ENCODE measurements at places on chromosomes 4 and X.

DNA sequence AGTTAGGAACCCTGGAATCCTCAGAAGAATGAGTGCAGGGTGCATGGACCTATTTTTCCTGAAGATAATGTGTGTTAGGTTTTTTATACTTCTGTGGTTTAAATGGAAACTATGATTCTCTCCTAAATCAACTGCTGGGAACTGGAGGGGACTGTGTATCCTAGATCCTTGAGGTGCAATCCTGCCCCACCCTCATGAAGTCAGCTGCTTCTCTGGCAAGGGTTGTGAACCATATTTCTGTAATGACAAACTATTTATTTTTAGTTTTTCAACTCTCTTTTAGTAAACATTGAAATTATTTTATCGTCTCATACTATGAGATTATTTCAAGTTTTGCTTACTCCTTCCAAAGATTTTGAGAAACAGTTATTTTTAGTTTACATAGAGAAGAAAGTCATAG is 25.8 kb upstream of the VEGFC start:
- no peak for DNase-seq

- no peak for DNase-seq
Observed at GRCh38 chrX:100341142-100341510, 68.9 kb downstream of the PCDH19 start.

DNA sequence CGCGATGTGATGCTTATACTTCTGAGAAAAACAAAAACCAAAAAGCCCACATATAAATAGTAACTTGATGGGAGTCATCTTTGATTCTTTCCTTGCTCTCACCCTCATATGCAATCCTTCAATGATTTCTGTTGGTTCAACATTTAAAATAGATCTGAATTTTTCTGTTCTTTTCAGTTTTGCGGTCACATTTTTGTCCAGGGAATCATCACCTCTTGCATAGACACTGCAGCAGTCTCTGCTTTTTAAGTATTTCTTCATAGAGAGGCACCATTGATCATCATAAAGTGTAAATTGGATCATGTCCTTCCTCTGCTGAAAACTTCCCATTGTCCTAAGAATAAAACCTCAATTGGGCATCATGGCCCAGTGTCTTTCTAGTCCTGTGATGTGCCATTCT is 81.1 kb upstream of the SLC4A4 start:
- no peak for DNase-seq

DNA sequence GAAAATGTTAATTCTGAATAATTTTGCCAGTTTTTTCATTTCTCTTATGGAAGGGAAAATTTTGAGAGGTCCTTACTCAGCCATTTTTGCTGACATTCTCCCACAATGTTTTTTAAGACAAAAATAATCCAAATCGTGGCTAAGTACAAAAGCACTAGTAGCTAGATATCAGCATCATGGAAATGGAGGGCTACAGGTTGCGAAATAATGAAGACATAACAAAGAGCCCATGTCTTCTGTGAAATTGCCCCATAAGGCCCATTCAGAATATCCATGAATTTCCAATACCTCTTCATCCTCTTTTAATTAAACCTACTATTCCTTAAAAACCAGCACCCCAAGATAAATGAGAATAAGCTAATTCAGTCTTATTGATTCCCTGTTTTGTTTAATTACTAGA is 107.4 kb downstream of the HNRNPD start:
- DNase-seq: no peak

DNA sequence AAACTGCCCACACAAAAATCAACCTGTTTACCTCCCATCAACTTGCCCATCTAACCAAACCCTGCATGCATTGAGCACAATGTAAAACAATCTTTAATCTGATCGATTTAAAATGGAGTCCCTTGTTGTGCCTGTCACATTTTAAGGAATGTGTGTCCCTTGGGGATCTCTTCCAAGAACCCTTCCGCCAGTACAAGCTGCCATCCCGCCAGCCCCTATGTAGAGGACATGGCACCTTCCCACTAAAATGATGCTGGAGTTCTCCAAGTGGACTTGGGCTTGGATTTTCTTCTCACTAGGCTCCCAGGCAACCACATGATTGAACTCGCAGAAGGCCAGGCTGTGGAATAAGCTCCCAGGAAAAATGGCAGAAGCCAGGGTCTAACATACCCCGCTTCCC is 45.8 kb upstream of the ENPP6 start:
- no peak for DNase-seq

Data from B cell (primary cell).